ENCODE measurements at places on chromosomes 6 and 20.
A peak's percentile ranks its signal among the peaks of the same experiment; 100 is the strongest.

DNA sequence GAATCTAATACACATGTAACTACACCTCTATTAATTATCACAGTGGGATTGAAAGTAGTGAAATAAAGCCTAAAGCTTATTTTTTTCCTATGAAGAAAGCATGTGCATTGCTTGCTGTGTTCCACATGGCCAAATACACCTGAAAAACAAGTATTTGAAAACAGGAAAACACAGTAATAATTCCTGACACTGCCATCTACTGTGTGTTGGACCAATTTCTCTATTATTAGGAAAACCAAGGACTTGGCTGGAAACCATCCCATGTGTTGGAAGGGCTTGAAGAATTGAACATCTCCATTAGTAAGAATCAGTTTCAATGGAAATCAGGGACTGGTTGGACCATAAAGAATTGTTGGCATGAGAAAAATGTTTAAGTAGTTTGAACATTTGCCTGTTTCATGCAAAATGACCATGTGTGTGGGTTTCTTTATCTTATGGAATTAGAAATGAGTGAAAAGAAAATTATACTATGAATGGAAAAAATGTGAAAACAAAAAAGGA, 124.1 kb downstream of the PHF3 start:
- no peak for DNase-seq

GRCh38 chr6:162733489-162733888, 5.7 kb downstream of the PACRG start:
- DNase-seq: peak; percentile 27

GRCh38 chr6:107862383-107862782, 38.3 kb upstream of the SCML4 start:
- no peak for DNase-seq

- DNase-seq: no peak
Observed at GRCh38 chr6:118736440-118736839, 85.0 kb upstream of the CEP85L start.

GRCh38 chr6:91695221-91695620, 1108.3 kb upstream of the MAP3K7 start:
- DNase-seq: no peak

GRCh38 chr6:148999501-148999900, 252.7 kb downstream of the UST start:
- DNase-seq: no peak

- no peak for DNase-seq
Observed at GRCh38 chr20:57911512-57912226, 201.9 kb upstream of the PMEPA1 start.

DNA sequence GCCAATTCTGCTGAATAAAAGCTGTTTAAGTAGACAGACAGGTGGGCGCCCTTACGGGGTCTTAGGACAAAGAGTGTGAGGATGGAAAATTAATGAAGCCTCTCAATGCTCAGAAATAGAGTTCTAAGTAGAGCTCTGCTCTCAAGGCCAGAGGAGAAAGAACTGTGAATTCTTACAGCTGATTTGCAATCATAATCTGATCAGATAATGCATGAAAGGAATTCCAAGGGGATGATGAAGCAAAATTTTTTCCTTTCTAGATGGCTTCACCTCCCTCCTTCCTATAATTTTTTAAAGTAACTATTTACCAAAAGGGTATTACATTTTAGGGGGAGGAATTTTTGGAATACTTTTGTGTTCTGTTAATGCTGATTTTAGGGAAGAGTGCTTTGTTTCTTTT, 308.1 kb upstream of the HS3ST5 start:
- no peak for DNase-seq

- DNase-seq: no peak
Observed at GRCh38 chr6:19394687-19395086, 442.5 kb upstream of the ID4 start.

DNA sequence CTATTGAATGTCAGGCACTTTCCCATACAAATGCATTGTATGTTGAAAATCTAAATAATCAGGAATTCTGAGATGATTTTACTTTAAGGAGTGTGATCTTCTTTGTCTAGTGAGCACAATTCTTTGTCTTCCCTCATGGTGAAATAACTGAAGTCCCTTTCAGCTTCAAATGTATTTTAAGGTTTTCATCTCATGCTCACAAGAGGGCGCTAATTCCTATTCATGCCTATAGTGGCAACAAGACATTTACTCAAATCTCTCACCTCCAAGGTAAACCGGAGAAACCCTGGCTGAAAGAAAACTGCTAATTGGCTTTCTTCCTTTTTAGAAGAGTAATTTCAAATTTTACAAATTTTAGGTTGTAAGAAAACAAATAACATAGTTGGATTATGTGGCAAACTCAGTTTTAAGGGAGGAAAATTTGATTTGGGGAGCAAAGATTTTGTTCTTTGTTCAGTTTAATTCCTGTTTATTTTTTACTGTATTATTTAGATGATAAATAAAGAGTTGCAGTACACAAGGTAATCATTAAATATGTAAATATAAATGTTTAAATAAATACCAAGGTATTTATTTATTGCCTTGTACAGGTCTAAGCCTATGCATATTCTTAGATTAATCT, 69.1 kb downstream of the SLC35F1 start:
- peak; percentile 19 for DNase-seq

- DNase-seq: no peak
Observed at GRCh38 chr6:4460586-4461475, 315.4 kb upstream of the CDYL start.

GRCh38 chr20:1687053-1687452, 29.5 kb upstream of the SIRPG start:
- no peak for DNase-seq

- DNase-seq: no peak
Observed at GRCh38 chr6:139954463-139955071, 580.1 kb upstream of the CITED2 start.

GRCh38 chr6:158536084-158536890, 23.6 kb upstream of the TMEM181 start:
- DNase-seq: peak; percentile 64

GRCh38 chr20:313948-314347, 11.4 kb upstream of the SOX12 start:
- DNase-seq: no peak

DNA sequence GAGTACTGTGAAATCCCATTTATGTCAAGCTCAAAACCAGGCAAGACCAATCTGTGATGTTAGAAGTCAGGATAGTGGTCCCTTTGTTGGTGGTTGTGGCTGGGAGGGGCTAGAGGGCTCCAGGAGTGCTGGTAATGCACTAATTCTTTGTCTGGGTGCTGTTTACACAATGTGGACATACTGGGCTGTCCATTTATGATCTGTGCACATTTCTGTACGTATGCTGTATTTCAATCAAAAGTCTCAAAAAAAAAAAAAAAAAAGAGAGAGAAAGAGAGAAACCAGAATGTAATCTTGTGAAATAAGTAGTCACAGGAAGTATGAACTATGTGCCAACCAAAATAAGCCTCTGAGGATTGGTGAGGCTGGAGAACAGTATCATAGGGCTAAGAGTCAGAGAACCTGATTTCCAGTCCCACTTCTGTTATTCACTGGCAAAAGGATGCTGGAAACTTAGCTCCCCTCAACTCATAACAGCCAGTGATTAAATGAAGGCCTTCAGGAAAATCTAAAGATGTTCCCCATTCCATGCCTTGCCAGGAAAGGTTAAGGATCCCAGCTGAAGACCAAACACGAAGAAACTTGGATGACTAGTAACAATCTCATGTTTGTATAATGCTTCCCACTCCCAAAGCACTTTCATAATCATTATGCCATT, 19.6 kb upstream of the TRAM2 start:
- no peak for DNase-seq

GRCh38 chr20:15248618-15249395, 911.4 kb upstream of the FLRT3 start:
- no peak for DNase-seq

- DNase-seq: no peak
Observed at GRCh38 chr6:113786168-113786567, 71.0 kb upstream of the MARCKS start.

GRCh38 chr6:2733324-2733723, 17.4 kb downstream of the MYLK4 start:
- DNase-seq: peak; percentile 6

GRCh38 chr20:40749985-40750506, 61.0 kb upstream of the MAFB start:
- no peak for DNase-seq

- no peak for DNase-seq
Observed at GRCh38 chr20:17825252-17825959, 125.6 kb downstream of the BANF2 start.

- DNase-seq: no peak
Observed at GRCh38 chr6:119162134-119162775, 83.8 kb upstream of the FAM184A start.

DNA sequence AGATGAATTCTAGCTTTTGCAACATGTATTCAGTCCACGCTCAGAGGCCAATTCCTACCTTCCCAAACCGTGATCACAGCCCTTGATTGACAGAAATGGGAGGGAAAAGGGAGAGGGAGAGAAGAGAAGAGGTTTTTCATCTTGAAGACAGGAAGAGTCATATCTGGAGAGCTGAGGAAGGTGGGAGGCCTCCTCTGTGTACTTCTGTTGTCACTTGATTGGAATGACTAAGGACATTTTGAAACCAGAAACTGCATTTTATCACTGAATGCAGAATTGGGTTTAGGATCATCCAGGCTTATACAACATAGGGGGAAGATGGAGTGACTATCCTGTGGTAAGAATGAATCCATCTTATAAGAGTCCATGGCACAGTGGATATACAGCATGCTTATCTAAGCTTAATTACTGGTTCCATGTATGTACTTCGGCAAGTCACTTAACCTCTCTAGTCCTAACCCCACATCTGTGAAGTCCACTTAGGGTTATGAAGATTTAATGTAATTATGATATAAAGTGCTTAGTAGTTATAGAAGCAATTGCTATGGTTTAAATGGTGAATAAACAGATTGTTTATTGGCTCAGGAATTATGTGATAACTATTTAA, 144.0 kb downstream of the BCKDHB start:
- no peak for DNase-seq

GRCh38 chr20:63625771-63626423, 1.0 kb downstream of the GMEB2 start:
- DNase-seq: no peak

GRCh38 chr6:42049948-42050296, 402 bp upstream of the TAF8 start:
- peak; percentile 72 for DNase-seq

DNA sequence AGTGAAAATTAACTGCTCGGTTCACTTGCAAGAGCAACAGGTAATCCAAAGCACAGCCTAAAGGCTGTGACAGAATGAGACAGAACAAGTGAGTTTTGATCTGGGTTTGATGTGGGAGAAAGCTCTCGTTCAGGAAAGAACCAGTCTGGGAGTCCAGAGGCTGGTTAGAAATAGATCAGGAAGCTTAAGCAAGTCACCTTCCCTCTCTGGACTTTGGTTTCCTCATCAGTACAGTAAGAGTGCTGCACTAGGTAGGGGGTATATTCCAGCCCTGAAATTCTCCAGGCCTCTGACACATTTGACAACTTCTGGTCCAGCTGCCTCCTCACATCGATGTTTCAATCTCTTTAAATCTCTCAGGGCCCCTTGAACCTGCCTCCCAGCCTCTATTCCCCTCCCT, 33.7 kb upstream of the MDGA1 start:
- DNase-seq: no peak

DNA sequence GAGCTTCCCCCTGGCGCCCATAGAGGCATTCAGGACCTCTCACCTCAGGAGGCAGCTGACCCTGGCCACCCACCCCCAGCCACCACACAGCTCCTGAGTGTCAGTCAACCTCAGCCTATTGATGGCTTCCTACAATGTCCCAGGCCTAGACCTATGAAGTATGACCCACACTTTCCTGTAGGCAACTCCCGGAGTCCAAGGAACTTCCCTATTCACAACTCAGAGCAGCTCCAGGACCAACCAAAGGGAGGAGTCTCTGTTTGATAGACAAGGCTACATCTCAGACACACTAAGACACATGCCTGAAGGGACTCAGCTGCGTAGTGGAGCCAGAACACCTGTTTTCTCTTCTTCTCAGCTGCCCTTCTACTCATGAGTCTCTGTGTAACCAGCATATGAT, 169.1 kb downstream of the MAFB start:
- no peak for DNase-seq

- DNase-seq: no peak
Observed at GRCh38 chr20:50009521-50010454, 27.0 kb downstream of the SNAI1 start.

GRCh38 chr6:168408504-168409136, 32.4 kb upstream of the SMOC2 start:
- no peak for DNase-seq

Measured in naive thymus-derived CD4-positive, alpha-beta T cell (primary cell).